ENCODE measurements at places on chromosomes 5 and 9. TPM values are rescaled to one million over a fixed set of nuclear protein-coding genes. Genes with fewer than 3 reads are reported as not detected.

- peak; percentile 16 for DNase-seq
These were observed 31.0 kb downstream of the GOLGA2 start for GRCh38 chr9:128244837-128245231.

GRCh38 chr5:156593546-156593945, 256.5 kb upstream of the PPP1R2B start:
- no peak for DNase-seq

The GPR21 gene
- total RNA-seq: 0.24 TPM

DNA sequence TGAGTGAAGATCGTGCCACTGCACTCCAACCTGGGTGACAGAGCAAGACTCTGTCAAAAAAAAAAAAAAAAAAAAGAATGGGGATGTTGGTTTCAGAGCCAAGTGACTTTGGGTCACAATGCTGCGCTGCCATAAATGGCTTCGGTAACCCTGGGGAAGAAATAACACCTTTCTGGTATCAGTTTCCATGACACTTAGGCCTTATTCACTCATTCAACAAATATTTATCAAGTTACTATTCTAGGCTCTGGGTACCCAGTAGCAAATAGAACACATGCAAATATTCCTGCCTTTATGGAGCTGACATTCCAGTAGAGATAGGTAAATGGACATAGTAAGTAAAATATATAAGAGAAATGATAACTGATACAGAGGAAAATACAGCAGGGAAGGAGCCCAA, 454.2 kb downstream of the PDE4D start:
- no peak for DNase-seq

DNA sequence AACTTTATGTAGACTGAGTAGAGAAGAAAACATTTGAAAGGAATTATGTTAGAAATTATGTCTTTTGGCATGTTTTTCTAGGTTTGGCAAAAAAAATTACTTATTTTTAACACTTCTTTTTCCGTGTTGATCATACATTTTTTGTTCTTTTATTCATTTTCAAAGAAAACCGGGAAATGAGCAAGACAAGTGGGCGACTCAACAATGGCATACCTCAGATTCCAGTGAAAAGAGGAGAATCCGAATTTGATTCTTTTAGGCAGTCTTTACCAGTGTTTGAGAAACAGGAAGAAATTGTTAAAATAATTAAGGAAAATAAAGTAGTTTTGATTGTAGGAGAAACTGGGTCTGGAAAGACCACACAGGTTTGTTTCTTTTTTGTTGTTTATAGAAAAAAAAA, 12.9 kb downstream of the YTHDC2 start:
- DNase-seq: no peak

Measured in SK-MEL-5 (cell line).